ENCODE measurements at places on chromosomes 16 and 17.

DNA sequence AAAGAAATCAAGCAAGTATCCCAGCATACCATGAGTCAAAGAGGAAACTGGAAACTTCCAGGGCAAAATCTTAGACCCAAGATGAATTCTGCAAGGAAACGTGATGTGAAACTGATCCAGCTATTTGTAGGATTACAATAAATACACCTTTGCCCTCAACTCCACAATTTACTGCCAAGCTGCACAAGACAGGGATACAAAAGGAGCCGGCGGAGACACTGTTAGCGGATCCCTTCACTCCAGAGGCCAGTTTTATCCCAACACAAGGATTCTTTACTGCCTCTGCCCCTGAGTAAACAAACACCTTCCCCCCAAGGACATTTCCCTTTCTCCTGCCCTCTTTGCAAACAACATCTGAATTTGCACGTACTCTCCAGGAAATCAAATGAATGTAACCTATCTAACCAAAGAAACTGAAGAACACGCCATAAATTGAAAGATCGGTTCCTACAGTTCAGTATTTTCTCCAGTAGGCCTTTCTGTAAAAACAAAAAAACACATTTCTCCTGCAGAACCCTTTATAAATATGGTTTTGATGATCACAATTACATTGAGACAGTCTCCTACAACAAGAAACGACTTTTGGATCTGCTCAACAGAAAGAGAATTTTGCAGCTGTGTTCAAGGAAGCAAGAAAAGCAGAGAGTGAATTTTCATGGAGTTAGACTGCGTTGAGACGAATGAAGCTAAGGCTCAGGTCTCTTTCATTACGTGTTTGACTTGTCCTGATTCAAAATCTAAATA lies 1.4 kb upstream of the CBX2 start:
- no peak for ATAC-seq

- ATAC-seq, result no peak
Observed at GRCh38 chr16:58768145-58768544, 34.0 kb upstream of the GOT2 start.

- ATAC-seq, result no peak
Observed at GRCh38 chr16:52597772-52598483, 51.0 kb upstream of the TOX3 start.

DNA sequence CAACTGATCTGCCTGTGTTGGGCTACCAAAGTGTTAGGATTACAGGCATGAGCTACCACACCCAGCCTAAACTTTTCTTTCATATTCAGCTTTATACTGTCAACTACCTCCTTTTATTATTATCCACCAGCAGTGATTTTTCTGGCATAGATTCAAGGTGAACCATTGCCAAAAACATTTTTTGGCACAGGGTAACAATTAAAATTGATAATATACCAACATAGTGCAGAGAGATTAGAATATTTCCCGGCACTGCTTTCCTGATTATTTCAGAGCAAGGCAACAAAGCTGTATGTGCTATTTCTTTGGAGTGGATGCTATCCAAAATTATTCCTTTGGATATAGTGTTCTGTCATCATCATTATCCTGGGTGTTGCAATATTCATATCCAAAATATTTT lies 781.6 kb upstream of the SOX9 start:
- peak; percentile 19 for ATAC-seq

DNA sequence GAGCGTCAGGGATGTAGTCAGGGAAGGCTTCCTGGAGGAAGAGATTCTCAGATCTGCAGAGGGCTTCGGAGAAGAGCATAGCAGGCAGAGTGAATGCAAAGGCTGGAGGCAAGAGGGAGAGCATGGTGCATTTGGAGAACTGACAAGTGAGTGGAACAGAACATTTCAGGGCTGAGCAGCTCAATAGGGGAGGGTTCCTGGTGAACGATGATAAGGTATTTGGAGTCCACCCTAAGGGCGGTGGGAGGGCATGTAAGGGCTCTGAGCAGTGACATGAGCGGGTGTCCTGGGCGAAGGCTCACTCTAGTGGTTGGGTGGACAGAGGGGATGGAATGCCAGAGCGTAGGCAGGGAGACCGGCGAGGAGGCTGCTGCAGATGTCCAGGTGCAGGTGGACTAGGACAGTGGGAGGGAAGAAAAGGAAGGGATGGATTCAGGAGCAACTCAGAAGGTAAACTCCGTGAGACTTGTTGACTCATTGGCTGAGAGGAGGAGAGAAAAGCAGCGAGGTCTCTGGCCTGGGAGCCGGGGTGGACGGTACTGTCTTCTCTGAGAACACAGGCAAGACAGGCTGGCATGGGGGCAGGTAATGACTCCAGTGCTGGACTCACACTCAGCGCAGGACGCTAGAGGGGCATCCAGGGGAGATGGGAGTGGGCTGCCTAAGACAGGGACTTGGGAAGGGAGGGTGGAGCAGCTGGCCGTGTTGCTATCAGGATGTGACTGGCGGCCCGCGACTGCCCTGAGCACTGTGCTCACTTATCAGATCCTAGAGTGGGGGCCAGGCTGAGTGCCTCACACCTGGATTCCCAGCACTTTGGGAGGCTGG lies 1.4 kb upstream of the PITPNA start:
- ATAC-seq, result peak; percentile 8

DNA sequence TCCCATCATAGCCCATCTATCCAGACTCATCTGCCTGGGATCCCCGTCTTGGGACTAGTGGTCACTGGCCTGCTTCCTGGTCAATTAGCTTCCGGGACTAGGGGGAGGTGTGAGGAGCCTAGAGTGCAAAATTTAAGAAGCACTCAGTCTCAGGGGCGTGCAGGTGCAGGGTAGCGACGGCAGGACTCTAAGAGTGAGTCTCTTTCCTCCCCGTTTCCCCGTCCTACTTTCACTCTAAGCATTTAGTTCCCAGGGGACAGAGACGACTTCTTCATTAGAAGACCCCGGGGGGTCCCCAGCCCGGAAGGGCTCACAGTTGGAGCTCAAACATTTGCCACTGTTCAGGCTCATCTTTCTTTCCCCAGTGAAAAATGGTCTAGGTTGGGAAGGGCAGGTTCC lies 677 bp upstream of the ZNHIT3 start:
- ATAC-seq, result no peak

GRCh38 chr17:30248786-30249185 lies 13.3 kb upstream of the SLC6A4 start:
- no peak for ATAC-seq

GRCh38 chr17:43040655-43041054 lies 15.6 kb downstream of the RND2 start:
- ATAC-seq, result no peak

- no peak for ATAC-seq
Observed at GRCh38 chr16:35747658-35748455, 2288.4 kb downstream of the TP53TG3F start.

GRCh38 chr17:43834106-43834505 lies 1.2 kb upstream of the MPP3 start:
- no peak for ATAC-seq

- ATAC-seq, result no peak
Observed at GRCh38 chr17:81578038-81578441, 25.9 kb upstream of the FAAP100 start.

- ATAC-seq, result peak; percentile 99
Observed at GRCh38 chr17:79664930-79665737, 54.3 kb upstream of the RBFOX3 start.

DNA sequence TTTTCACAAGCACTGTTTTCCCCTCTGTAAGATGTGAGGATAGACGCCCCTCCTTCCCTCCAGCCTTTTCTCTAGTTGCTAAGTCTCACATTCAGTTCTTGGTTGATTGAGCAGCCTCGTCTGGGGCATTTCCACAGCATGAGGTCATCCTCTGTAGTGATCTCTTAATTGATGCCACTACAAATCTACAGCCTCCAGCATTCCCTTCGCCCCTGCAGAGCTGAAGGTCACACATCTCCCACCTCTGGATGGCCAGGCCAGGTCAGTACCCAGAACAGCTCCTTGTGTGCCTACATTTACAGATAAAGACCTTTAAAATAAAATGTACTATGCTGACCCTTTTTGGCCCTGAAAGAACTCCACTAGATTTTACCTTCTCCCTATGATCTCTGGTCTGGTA lies 32.5 kb upstream of the CDH11 start:
- ATAC-seq, result no peak

DNA sequence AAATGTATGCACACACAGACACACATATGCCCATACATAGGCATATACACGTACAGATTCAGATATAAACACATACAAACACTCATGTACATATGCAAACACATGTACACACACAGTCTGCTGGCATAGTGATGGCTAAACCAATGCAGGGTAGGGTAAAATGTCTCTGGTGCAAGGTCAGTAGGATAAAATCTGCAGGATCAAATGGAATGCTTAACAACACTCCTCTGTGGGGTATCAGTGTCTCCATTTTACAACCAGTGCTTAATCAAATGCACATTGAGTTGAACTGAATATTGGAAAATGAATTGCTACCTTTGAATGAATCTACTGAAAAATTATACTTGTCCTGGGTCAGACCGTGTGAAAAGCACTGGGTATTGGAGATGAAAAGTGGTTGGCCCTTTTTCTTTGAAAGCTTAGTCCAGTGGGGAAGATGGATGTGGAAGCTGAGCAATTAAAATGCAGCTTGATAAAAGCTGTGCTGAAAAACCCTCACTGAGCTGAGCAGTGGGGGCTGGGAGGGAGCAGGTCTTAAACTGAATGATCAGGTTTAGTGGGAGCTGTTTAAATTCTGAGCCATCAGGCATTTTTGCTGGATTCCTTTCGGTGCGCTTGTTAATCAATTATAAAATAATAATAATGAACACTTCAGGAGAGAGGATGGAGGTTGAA lies 314.7 kb downstream of the HAPSTR1 start:
- ATAC-seq, result no peak

- no peak for ATAC-seq
Observed at GRCh38 chr16:26905336-26905735, 161.4 kb upstream of the C16orf82 start.

DNA sequence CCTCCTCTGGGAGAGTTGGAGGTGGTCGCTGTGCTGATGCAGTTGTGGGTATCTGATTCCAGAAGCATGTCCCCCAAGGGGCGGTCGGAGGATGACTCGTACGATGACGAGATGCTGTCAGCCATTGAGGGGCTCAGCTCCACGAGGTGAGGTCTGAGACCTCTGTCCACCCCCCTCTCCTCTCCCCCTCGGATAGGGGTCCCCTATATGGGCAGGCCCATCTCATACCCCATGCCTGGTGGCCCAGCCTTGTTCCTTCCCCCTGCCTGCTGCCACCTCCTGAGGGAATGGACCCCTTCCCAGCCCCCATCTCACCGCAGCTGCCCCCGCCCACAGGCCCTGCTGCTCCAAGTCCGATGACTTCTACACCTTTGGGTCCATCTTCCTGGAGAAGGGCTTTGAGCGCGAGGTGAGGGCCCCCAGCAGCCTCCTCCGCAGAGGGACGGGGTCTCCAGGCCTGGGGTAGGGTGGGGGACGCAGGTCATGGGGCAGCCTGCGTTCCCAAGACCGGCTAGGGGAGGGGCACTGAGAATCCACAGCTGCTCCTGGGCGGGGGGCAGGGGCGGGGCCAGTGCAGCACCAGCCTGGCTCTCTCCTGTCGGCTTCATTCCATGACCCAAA lies 39.2 kb downstream of the ADCY7 start:
- no peak for ATAC-seq

DNA sequence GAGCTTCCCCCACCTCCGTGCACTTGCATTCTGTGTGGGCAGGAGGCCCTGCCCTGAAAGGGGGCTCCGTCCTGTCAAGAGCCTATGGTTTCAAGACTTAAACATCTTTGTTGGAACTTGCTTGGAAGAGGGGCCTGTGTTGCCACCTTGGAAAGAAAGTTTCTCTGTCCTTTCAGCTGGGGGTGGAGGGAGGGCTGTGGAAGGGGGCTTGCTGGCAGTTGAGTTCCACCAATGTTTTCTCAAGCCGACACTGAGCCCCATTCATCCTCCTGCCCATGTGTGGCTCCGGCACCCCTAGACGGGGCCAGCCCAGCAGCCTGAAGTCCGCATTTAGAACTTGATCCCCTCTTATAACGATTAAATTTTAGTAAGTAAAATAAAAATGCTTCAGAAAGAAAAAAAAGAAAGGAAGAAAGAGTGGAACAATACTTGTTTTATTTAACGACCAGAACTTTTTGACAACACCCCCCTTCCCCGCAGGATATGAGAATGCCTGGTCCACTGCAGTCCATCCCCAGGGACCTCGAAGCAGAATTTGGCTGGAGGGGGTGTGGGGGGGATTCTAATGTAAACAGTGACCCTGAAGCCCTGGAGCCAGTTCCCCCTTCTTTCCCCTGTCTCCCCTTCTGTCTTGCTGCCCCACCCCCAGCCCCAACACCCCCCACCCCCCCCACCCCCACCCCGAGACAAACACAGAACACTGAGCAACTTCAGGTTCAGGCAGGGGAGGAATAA lies 26.9 kb upstream of the CLEC18A start:
- no peak for ATAC-seq

GRCh38 chr16:85858984-85859817 lies 39.8 kb upstream of the IRF8 start:
- ATAC-seq, result no peak

DNA sequence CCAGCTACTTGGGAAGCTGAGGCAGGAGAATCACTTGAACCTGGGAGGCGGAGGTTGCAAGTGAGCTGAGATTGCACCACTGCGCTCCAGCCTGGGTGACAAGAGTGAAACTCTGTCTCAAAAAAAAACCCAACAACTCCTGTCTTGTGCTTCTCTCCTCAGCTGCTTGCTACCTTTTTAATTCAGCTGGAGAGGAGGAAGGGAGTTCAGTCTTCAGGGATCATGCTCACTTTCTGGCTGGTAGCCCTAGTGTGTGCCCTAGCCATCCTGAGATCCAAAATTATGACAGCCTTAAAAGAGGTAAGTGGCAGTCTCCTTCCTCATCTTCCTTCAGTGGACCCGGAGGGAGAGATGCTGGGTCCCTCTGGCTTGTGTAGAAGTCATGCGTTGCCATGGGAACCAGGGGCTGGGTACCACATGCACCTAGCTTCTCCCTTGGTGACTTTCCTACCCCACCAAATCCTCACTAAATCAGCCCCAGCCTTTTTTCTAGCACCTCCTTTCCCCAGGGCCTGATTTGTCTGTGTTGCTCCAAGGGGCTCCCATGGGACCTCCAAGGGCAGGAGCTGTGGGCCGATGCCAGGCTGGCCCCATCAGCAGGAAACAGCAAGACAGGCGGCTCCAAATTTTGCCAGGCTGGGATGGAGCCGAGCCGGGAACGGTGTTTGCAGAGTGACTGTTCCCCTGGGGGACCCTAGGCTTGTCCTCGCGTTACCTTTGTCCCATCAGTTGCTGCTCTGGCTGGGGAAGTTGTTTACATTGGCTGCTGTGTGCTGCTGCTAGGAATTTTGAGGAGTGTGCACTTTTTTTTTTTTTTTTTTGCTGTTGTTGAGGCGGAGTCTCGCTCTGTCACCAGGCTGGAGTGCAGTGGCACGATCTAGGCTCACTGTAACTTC lies 65.2 kb downstream of the ABCC1 start:
- no peak for ATAC-seq

- ATAC-seq, result peak; percentile 55
Observed at GRCh38 chr17:63445571-63445953, 544 bp downstream of the CYB561 start.
